ENCODE measurements at places on chromosomes 1 and 21.

DNA sequence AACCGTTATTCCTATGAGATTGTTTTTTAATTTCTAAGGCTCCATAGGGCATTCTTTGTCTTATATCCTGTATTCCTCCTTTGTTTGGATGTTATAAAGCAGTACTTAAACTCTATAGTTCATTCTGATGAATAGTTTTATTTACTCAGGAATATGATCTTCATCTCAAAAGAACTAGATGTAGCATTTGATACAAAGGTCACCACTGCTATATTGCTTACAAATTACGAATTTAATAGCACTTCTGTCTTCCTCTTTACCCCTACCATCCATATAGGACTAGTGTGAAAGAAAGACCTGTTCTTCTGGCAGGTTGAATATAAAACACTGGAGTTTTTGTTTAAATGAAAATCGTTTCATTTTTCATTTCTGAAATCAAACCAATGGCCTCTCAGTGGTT lies 468.1 kb upstream of the CXADR start:
- H3K36me3 ChIP-seq: no peaks in the 10 kb centered on the region
- H3K27ac ChIP-seq: no peak overlapping the region
- no peak for DNase-seq
- no peaks in the 10 kb centered on the region for H3K27me3 ChIP-seq
- H3K4me1 ChIP-seq: no peaks in the 10 kb centered on the region
- H3K4me3 ChIP-seq: no peak overlapping the region

DNA sequence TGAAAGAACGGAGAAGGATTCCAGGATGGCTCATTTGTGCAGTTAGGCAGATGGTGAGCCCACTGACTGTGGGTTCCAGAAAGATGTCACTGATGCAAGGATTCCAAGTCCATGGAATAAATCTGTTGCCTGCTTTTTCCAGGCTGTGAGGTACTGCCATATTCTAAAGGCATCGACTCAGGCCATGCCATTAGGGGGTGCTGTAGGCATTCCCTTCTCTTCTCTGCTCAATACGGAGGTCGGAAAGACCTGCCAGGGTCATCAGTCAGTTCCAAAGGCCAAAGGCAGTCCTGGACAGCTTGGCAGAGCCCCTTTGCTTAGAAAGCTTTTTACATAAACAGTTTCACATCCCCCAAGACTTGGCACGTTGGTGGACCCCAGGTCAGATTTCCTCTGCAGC lies 31.7 kb upstream of the TMEM125 start:
- no peak overlapping the region for H3K27ac ChIP-seq
- no peaks in the 10 kb centered on the region for H3K36me3 ChIP-seq
- H3K4me3 ChIP-seq: no peak overlapping the region
- peaks cover 6% of the 10 kb centered on the region for H3K4me1 ChIP-seq
- no peaks in the 10 kb centered on the region for H3K27me3 ChIP-seq
- peak; percentile 64 for DNase-seq

DNA sequence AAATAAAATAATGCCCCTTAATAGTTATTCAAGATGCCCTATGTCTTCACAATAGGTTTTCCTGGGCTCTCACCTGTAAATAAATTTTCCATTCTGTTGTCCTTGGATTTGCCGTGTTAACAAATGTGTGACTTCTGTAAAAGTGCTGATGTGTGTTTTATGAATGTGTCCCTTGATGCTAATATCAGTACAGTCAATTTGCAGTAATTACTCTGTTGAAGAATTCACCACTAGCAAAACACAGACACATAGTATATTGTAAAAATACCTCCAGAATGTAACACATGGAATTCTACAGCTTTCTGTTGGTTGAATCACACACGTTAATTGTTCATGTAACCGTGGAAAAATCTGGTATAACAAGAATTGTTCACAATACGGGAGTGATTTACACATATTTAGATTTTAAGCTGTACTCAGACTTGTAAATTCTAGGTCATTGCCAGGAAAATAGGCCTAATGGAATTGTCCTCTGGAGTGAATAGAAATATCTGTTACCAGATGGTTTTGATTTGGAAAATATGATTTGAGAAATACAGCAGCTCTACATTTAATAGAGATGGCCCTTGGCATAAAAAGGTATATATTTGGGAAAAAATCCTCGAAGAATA lies 36.7 kb upstream of the KCNK2 start:
- no peaks in the 10 kb centered on the region for H3K36me3 ChIP-seq
- no peak overlapping the region for H3K4me3 ChIP-seq
- DNase-seq: no peak
- H3K27ac ChIP-seq: no peak overlapping the region

DNA sequence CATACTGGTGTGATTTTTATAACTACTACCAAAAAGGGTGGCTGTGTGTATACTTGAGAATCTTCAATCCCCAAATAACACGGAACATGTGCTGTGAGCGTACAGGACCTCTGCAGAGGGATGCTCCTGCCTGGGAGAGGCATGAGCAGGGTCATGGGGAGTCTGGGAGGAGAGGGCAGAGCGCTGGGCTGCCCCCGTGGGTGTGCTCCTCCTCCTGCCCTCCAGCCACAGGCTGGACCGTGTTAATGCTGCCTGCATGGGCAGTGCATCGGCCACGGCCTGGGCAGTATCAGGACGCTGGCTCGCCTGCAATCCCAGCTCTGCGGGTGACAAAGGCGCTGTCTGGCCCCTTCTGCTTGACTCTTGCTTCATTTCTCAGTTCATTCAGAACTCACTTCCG lies 6.2 kb downstream of the CEP104 start:
- H3K4me3 ChIP-seq: no peak overlapping the region
- H3K4me1 ChIP-seq: peaks cover 2% of the 10 kb centered on the region
- H3K27me3 ChIP-seq: no peaks in the 10 kb centered on the region
- no peak for DNase-seq

- no peak overlapping the region for H3K27ac ChIP-seq
- H3K36me3 ChIP-seq: no peaks in the 10 kb centered on the region
- no peak overlapping the region for H3K4me3 ChIP-seq
- peaks cover 16% of the 10 kb centered on the region for H3K27me3 ChIP-seq
Observed at GRCh38 chr21:32795802-32796559, 24.4 kb upstream of the PAXBP1 start.

GRCh38 chr1:200892546-200892945 lies 2.2 kb upstream of the INAVA start:
- no peak overlapping the region for H3K4me3 ChIP-seq
- H3K4me1 ChIP-seq: peaks cover 3% of the 10 kb centered on the region
- peaks cover 64% of the 10 kb centered on the region for H3K27me3 ChIP-seq
- H3K36me3 ChIP-seq: no peaks in the 10 kb centered on the region
- no peak for DNase-seq

GRCh38 chr1:59046134-59046533 lies 250.8 kb upstream of the FGGY start:
- H3K27ac ChIP-seq: no peak overlapping the region
- H3K27me3 ChIP-seq: no peaks in the 10 kb centered on the region
- peak; percentile 47 for DNase-seq

- peaks cover 50% of the 10 kb centered on the region for H3K27me3 ChIP-seq
- no peaks in the 10 kb centered on the region for H3K36me3 ChIP-seq
- no peak for DNase-seq
- no peak overlapping the region for H3K4me3 ChIP-seq
- H3K4me1 ChIP-seq: peaks cover 2% of the 10 kb centered on the region
Observed at GRCh38 chr1:229108598-229109201, 162.2 kb upstream of the RAB4A start.

DNA sequence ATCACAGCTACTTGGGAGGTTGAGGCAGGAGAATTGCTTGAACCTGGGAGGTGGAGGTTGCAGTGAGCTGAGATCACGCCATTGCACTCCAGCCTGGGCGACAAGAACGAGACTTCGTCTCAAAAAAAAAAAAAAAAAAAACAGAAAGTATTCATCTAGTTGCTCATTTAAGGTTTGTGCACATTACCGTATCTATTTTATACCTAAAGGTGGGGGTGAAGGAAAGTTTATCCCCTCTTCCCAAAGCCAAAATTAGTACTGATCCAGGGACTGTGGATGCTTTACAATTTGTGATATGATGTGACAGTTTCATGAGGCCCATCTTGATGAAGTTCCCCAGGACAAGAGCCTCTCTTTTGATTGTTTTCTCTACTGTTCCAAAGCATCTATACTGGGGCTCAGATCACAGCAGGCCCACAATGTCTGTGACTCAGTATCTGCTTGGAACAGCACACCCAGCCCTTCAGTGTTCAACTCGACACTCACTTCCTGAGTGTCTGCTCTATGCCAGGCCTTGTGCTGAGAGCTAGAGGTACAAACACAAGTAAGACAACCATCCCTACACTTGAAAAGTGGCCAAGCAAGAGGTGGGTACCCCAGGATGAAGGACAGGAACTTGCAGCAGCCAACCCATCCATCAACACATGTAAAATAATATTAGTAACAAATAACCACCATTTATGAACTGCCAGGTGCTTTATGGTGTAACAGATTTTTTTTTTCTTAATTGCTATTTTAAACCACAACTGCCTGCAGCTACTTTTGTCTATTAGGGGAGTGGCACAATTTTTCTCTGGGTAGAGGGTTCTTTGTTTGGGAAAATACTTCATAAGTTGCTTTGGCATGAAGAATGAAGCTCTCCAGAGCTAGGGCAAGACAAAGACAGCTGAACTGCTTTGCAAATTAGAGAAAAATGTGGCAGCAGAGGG lies 29.0 kb upstream of the KHDRBS1 start:
- peak; percentile 63 for DNase-seq
- peaks cover 4% of the 10 kb centered on the region for H3K4me1 ChIP-seq
- no peaks in the 10 kb centered on the region for H3K27me3 ChIP-seq
- no peaks in the 10 kb centered on the region for H3K36me3 ChIP-seq
- H3K4me3 ChIP-seq: no peak overlapping the region

DNA sequence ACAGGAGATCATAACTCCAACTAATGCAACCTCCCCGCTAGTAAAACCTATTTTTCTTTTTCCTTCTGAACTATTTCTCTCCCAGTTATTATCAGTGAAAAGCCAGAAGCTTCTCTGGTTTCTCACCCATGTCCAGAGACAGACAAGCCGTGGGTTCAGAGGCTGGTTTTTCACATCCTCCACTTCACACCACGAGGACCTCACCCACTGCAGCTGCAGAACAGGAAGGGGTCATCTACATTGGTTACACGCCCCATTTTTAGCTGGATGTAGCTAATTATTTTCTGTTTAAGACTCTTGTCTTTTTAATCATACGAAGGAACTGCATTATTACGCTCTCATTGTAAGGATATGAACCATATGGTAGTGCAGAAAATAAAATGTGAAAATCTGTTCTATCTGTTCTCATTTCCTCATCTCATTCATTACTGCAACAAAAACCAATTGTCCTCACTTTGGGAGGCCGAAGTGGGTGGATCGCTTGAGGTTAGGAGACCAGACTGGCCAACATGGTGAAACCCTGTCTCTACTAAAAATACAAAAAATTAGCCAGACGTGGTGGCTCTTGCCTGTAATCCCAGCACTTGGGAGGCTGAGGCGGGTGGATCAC lies 39.1 kb upstream of the CLDN14 start:
- H3K27ac ChIP-seq: no peak overlapping the region
- no peak overlapping the region for H3K4me3 ChIP-seq
- H3K36me3 ChIP-seq: no peaks in the 10 kb centered on the region
- H3K4me1 ChIP-seq: no peaks in the 10 kb centered on the region
- H3K27me3 ChIP-seq: peaks cover 47% of the 10 kb centered on the region

DNA sequence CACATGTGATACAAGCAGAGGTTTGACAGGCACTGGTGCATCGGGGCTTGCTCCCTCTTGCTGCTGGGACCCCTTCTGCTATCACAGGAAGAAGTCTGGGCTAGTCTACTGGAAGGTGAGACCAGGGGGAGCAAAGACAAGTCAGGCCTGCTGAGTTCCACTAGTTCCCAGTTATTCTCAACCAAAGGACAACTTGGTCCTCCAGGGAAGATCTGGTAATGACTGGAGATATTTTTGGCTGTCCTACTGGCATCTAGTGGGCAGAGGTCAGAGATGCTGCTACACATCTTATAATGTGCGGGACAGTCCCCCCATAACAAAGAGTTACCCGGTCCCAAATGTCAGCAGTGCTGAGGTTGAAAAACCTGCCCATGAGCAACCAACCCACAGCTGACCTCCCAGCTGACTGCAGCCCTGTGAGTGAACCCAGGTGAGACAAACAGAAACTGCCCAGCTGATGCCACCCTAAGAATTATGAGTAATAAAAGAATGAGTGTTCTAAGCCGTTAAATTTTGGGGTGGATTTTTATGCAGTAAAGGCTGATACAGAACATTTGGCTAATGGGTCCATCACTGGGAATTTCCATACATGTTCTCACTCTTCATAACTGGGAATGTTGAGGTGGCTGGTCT lies 71.6 kb downstream of the NENF start:
- no peaks in the 10 kb centered on the region for H3K36me3 ChIP-seq
- H3K27ac ChIP-seq: no peak overlapping the region
- no peak for DNase-seq
- H3K27me3 ChIP-seq: no peaks in the 10 kb centered on the region
